GM23248 (cell line): ENCODE measurements at places on chromosomes 12 and 14. TPM values are rescaled to one million over a fixed set of nuclear protein-coding genes. Genes with fewer than 3 reads are reported as not detected.

GRCh38 chr12:85352016-85352415 lies 72.0 kb downstream of the ALX1 start:
- no peaks in the 10 kb centered on the region for H3K36me3 ChIP-seq
- no peak overlapping the region for H3K27ac ChIP-seq
- H3K4me3 ChIP-seq, result no peak overlapping the region
- H3K4me1 ChIP-seq, result no peaks in the 10 kb centered on the region
- peaks cover 5% of the 10 kb centered on the region; the same call in 1 of the 2 replicates for H3K27me3 ChIP-seq
- DNase-seq, result no peak

BEST3 gene
- total RNA-seq, result 0.25 TPM in 1 of 2 replicates, not detected in the other

DNA sequence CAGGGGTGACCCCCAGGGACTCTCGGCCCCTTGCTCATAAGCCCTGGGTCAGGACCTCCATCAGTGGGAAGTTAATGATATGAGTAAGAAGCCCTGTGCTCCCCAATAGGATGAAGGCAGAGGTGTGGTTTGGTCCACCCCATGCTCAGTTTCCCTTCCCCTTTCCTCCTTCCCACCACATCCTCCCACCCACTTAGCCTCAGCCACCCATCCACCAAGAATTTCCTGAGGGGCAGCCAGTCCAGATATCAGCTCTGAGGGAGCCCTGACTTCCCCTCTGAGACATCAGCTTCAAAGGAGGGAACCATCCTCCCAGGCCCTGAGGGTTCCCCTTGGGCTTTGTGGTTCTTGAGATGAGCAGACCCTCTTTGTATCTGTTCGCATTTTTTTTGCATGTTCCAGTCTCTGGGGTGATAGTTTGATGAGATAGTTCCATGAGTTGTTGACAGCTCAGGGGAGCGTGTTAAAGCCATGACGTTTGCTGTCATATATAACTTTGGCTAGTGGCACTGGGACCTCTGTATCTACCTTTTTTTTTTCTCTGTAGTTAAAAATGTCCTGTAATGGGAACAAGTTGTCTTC lies 71.2 kb downstream of the LGMN start:
- H3K36me3 ChIP-seq, result no peaks in the 10 kb centered on the region
- H3K4me1 ChIP-seq, result no peaks in the 10 kb centered on the region
- no peak overlapping the region for H3K27ac ChIP-seq

DNA sequence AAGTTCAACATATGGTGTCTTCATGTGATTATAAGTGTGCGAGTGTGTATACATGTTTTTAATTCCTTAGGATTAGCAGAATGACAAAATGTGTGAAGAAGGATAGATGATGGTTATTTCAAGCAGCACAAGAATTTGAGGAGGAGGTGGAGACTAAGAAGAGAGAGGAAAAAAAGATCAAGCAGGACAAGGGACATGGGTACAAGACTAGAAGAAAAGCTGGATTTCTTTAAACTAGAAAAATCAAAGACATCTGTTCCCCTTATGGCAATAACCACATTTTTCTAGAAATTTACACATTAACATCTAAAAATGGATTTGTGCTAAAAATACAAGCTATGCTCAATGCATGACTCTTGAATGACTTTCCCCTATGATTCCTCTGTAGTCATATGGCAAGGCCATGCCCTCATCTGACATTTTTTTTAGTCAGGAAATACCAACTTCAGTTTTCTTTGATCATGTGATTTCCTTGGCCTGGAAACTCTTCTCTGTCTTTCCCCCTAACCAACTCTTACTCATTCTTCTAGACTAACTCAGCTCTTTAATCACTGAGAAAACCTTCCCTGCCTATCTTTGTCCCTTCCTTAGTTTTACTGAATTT lies 435.8 kb downstream of the NRXN3 start:
- no peaks in the 10 kb centered on the region for H3K27me3 ChIP-seq
- peaks cover 32% of the 10 kb centered on the region for H3K4me1 ChIP-seq
- H3K27ac ChIP-seq, result peak overlapping the region; percentile 70
- H3K4me3 ChIP-seq, result peak overlapping the region; percentile 38
- DNase-seq, result peak; percentile 93

DNAI7 gene
- not detected in 2 replicates for total RNA-seq
